ENCODE measurements at places on chromosomes 4 and X. TPM values are rescaled to one million over a fixed set of nuclear protein-coding genes. Genes with fewer than 3 reads are reported as not detected.

Gene ATP1B4
- total RNA-seq = not detected

DNA sequence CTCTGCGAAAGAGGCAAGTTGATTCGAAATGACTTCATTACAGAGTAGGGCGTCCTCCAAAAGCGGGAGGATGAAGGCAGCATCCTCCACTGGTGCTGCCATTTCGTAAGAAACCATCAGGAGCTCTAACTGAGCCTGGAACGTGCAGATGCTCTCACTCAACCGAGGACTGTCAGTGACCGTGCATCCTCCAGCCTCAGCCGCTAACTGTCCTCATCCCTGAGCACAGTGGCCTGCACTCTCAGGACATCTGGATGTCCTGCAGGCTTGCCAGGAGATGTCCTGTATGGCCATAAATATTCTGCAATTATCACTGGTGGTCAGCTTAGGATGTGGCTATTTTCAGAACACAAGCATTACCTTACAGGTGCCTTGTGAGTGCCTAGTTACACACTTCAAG is 107.1 kb upstream of the ADRA2C start:
- no peak for DNase-seq

DNA sequence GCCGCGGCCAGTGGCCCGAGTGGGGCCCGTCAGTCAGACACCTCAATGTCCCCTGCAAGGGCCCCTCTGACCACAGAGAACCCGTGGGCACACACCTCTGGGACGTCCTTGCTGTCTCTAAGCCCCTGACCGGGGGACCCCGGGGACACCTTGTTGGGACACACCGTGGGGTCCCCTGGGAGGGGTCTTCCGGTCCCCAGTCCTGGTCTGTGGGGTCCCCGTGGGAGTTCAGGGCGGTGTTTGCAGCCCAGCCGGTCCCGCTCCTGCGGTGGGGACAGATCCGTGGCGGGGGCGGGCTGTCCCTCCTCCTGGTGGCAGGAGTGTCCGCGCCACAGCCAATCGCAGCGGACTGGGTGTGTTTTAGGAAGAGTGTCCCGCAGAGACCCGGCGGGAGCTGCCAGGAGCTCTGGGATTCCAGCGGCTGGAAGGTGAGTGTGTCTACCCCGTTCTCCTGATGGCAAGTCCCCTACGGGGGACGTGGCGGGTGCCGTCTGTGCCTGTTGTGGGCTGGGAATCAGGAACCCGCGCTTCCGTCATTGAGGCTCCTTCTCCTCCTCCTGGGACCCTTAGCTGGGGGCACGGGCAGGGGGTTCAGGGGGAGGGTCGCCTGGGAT is 5.1 kb upstream of the PLCXD1 start:
- no peak for DNase-seq

Gene TCEAL6
- not detected for total RNA-seq

Gene GYPA
- total RNA-seq = not detected

All from HT1080 (cell line).